Frontal cortex (tissue), 4 donors: ENCODE measurements at places on chromosomes 7 and 10. TPM values are rescaled to one million over a fixed set of nuclear protein-coding genes. Genes with fewer than 3 reads are reported as not detected.

Gene STRIP2
- 44.8 TPM for total RNA-seq

Gene FAM107B
- 77.9 TPM for total RNA-seq

Gene CCDC201
- not detected for total RNA-seq

Gene PNLIPRP3
- total RNA-seq = not detected

Gene KCNMA1
- total RNA-seq = 27.3 TPM

Gene HABP2
- total RNA-seq = not detected

Gene UCN3
- not detected for total RNA-seq

Gene KDM7A
- total RNA-seq = 16.3 TPM

Gene FIS1
- total RNA-seq = 58.7 TPM

Gene ELOVL3
- total RNA-seq = not detected

Gene FIGNL1
- 42.4 TPM for total RNA-seq

Gene PAPOLB
- total RNA-seq = 0.82 TPM

Gene OPN1SW
- not detected for total RNA-seq

Gene HECTD2
- 58.3 TPM for total RNA-seq

Gene DIP2C
- total RNA-seq = 41.6 TPM

Gene CHAT
- not detected for total RNA-seq

Gene WNT16
- 0.82 TPM for total RNA-seq

Gene PON2
- 45.7 TPM for total RNA-seq

Gene RSU1
- 33.0 TPM for total RNA-seq

Gene STK32C
- 25.3 TPM for total RNA-seq

Gene AGAP9
- 1.2 TPM for total RNA-seq
